ENCODE measurements at places on chromosomes 7 and 10. TPM values are rescaled to one million over a fixed set of nuclear protein-coding genes. Genes with fewer than 3 reads are reported as not detected.
A peak's percentile ranks its signal among the peaks of the same experiment; 100 is the strongest.

GRCh38 chr7:108239501-108240225 lies 109.5 kb upstream of the LAMB4 start:
- no peak overlapping the region for H3K4me3 ChIP-seq
- no peaks in the 10 kb centered on the region for H3K4me1 ChIP-seq
- H3K27ac ChIP-seq = no peak overlapping the region
- no peaks in the 10 kb centered on the region for H3K27me3 ChIP-seq
- no peak for DNase-seq
- H3K36me3 ChIP-seq = no peaks in the 10 kb centered on the region

- no peaks in the 10 kb centered on the region for H3K36me3 ChIP-seq
- no peaks in the 10 kb centered on the region for H3K4me1 ChIP-seq
- no peak overlapping the region for H3K27ac ChIP-seq
- no peak overlapping the region for H3K4me3 ChIP-seq
- H3K27me3 ChIP-seq = no peaks in the 10 kb centered on the region
Observed at GRCh38 chr10:105112862-105113261, 471.8 kb downstream of the SORCS3 start.

GRCh38 chr10:93876381-93876780 lies 17.4 kb upstream of the SLC35G1 start:
- H3K27ac ChIP-seq = no peak overlapping the region
- no peak for DNase-seq
- no peaks in the 10 kb centered on the region for H3K4me1 ChIP-seq
- no peaks in the 10 kb centered on the region for H3K36me3 ChIP-seq

GRCh38 chr10:76543655-76544054 lies 1094.0 kb downstream of the KCNMA1 start:
- no peak overlapping the region for H3K27ac ChIP-seq
- no peaks in the 10 kb centered on the region for H3K36me3 ChIP-seq
- H3K4me3 ChIP-seq = no peak overlapping the region
- no peaks in the 10 kb centered on the region for H3K4me1 ChIP-seq
- H3K27me3 ChIP-seq = no peaks in the 10 kb centered on the region

- no peak for DNase-seq
- no peaks in the 10 kb centered on the region for H3K4me1 ChIP-seq
- H3K27me3 ChIP-seq = no peaks in the 10 kb centered on the region
- no peak overlapping the region for H3K27ac ChIP-seq
Observed at GRCh38 chr7:134927723-134928122, 58.6 kb upstream of the AGBL3 start.

GRCh38 chr10:52346394-52347326 lies 32.6 kb downstream of the DKK1 start:
- no peak overlapping the region for H3K4me3 ChIP-seq
- H3K27ac ChIP-seq = no peak overlapping the region
- no peak for DNase-seq
- H3K36me3 ChIP-seq = no peaks in the 10 kb centered on the region
- H3K27me3 ChIP-seq = no peaks in the 10 kb centered on the region

DNA sequence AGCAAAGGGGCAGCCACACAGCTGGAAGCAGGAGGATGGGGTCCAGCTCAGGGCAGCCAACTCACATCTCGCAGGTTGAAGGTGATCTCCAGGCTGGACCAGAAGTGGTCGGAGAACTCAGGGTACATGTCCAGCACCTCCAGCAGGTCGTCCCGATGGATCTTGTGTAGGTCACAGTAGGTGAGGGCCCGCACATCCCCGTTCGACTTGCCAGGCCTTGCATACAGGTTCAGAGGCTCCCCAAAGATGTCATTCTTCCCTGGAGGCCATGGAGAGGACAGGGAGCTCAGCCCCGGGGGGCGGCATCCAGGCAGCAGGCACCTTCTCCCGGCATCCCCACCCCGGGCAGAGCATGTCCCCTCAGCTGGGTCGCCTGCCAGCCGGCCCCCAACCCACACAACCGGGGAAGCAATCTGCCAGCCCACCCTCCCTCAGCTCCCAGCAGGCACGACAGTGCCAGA lies 29.3 kb downstream of the KCNH2 start:
- H3K27me3 ChIP-seq = peaks cover 32% of the 10 kb centered on the region
- no peaks in the 10 kb centered on the region for H3K36me3 ChIP-seq
- H3K4me3 ChIP-seq = no peak overlapping the region
- no peaks in the 10 kb centered on the region for H3K4me1 ChIP-seq
- DNase-seq = no peak

GRCh38 chr7:116802746-116803152 lies 59.6 kb upstream of the CAPZA2 start:
- no peak overlapping the region for H3K27ac ChIP-seq
- no peaks in the 10 kb centered on the region for H3K4me1 ChIP-seq
- no peaks in the 10 kb centered on the region for H3K27me3 ChIP-seq
- no peak overlapping the region for H3K4me3 ChIP-seq
- DNase-seq = no peak

GRCh38 chr10:32941357-32941756 lies 16.7 kb downstream of the ITGB1 start:
- DNase-seq = no peak
- no peaks in the 10 kb centered on the region for H3K36me3 ChIP-seq
- peaks cover 6% of the 10 kb centered on the region for H3K4me1 ChIP-seq
- H3K4me3 ChIP-seq = no peak overlapping the region
- H3K27me3 ChIP-seq = no peaks in the 10 kb centered on the region

DNA sequence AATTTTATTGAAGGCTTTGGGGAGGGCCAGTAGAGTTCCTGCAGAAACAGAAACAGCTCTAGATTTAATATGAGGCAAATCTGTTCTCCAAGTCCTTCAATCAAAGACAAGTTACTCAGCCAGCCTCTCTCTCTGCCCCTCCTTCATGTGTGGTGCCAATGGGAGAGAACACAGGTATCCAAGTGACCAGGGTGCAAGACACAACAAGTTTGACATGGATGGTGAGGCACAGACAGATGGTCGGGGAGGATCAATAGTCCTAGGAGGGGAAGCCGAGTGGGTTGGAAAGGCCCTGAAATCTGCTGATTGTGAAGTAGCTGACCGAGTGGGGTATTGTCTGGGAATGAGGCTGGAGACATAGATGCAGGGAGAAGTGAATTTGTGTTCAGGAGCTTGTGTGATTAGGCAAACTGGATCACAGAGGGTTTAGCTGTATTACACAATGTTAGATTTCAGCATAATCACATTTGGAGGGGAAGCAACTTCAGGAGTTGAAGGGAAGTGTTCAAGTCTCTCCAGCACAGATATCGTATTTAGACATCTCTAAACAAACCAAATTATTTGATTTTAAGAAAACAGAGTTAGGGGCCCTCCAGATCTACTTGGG lies 1.5 kb downstream of the GIMAP1 start:
- no peaks in the 10 kb centered on the region for H3K27me3 ChIP-seq
- peak overlapping the region; percentile 79 for H3K27ac ChIP-seq
- H3K4me3 ChIP-seq = peak overlapping the region; percentile 80
- peaks cover 46% of the 10 kb centered on the region for H3K4me1 ChIP-seq
- no peak for DNase-seq
- H3K36me3 ChIP-seq = peaks cover 13% of the 10 kb centered on the region

DNA sequence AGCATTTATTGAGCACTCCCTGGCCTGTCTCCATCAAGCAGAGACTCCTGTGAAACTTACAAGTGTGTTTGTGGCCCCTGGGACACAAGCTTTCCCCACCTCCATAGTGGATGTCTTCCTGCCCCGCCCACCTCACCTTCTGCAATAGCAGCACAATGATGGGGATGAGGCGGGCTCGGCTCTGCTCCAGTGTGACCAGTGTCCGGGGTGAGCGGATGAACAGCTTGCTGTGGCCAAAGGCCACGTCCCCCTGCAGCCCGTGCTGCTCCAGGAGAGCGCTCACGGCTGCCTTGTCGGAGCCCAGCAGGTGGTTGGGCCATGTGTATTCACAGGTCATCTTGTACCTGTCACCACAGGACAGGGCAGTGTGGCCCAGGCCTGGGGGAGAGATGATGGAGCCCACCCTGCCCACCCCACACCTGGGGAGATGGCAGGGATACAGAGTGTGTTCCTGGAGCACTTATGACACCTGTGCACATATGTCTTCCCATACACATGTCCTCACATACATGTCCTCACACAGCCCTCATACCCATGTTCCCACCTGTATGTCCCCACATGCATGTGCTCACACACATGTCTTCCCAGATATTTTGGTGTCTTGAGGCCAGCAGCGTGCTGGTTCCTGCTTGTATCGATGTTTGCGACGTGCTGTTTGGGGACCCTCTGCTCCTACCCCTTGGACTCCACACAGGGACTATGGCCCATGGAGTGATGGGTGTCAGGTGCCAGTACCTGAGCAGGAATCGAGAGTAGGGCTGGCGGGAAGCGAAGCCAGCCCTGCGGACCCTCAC lies 12.7 kb downstream of the MYO1G start:
- H3K4me3 ChIP-seq = no peak overlapping the region
- no peak overlapping the region for H3K27ac ChIP-seq
- peaks cover 81% of the 10 kb centered on the region for H3K36me3 ChIP-seq
- peaks cover 6% of the 10 kb centered on the region for H3K4me1 ChIP-seq
- H3K27me3 ChIP-seq = no peaks in the 10 kb centered on the region
- DNase-seq = no peak

DNA sequence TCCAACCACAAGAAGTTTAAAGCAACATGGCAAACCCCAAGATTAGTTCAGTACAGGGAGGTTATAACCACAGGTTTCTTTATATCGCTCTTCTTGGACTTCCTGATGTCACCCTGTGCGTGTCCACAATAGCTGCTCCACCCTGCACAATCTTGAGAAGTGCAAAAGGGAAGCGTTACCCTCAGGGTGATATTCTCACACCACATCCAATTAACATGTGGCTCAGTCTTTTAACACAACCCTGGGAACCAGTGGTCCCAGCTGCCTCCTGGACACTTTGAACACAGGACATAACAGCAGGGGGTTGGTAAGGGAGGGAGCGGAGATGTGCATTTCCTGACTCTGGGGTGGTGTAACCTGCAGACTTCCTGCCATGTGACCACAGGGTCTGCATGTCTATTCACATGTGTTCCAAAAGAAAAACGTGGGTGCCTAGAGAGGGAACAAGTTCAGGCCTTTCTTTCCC lies 64.6 kb downstream of the GSAP start:
- peak; percentile 60 for DNase-seq
- H3K4me3 ChIP-seq = no peak overlapping the region
- H3K4me1 ChIP-seq = peaks cover 60% of the 10 kb centered on the region
- no peaks in the 10 kb centered on the region for H3K27me3 ChIP-seq

GRCh38 chr7:142943706-142944268 lies 4.5 kb downstream of the LLCFC1 start:
- no peak for DNase-seq
- H3K36me3 ChIP-seq = no peaks in the 10 kb centered on the region
- no peaks in the 10 kb centered on the region for H3K27me3 ChIP-seq
- H3K27ac ChIP-seq = no peak overlapping the region

DNA sequence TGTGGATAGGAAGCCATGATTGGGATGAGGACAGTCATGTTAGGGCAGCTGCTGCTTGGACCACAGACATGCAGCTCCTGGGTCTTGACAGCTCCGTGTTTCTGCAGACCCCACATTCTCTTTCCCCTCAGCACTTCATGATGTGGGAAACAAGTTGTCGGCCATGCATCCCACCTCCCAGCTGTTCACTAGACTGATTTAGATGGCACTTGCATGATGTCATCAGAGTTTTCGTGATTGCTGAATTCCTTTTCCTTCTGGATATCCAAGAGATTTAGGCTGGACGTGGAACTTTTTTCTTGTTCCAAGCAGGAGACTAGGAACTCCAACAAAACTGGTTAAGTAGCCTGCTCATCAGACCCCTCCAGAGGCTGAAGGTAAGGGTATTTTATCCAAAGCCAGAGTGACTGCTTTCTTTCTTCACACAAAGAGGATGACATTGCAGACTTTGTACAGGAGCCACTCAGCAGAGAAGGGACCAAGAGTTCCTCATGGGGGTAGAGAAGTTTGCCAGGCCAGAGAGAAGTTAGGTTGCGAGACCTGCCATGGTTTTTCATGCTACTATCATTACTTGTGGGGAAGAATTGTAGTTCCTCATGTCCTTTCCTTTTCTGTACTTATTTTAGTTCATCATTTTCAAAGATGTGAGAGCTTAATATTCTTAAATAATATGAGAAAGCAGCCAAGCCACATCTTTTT lies 117.7 kb upstream of the GJD4 start:
- H3K27me3 ChIP-seq = no peaks in the 10 kb centered on the region
- H3K27ac ChIP-seq = no peak overlapping the region
- no peak overlapping the region for H3K4me3 ChIP-seq
- DNase-seq = no peak

DNA sequence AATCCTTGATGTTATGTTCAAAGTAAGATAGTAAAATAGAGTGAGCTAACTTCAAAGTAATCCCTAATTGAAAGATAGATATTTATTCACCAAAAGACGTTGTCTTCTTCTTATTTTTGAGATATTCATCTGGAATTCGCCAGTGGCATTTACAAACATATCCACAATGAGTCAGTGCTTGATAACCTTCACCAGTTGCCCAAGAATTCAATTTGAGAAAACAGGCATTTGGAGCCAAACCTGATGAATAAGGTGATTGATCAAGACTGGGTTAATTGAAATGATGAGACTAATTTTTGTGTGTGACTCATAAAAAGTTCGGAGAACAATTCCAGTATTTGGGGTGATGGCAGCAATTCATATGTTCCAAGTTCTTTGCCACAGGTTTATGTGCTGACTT lies 344.0 kb downstream of the ARL4A start:
- no peak overlapping the region for H3K27ac ChIP-seq
- no peaks in the 10 kb centered on the region for H3K36me3 ChIP-seq
- H3K4me1 ChIP-seq = no peaks in the 10 kb centered on the region

DNA sequence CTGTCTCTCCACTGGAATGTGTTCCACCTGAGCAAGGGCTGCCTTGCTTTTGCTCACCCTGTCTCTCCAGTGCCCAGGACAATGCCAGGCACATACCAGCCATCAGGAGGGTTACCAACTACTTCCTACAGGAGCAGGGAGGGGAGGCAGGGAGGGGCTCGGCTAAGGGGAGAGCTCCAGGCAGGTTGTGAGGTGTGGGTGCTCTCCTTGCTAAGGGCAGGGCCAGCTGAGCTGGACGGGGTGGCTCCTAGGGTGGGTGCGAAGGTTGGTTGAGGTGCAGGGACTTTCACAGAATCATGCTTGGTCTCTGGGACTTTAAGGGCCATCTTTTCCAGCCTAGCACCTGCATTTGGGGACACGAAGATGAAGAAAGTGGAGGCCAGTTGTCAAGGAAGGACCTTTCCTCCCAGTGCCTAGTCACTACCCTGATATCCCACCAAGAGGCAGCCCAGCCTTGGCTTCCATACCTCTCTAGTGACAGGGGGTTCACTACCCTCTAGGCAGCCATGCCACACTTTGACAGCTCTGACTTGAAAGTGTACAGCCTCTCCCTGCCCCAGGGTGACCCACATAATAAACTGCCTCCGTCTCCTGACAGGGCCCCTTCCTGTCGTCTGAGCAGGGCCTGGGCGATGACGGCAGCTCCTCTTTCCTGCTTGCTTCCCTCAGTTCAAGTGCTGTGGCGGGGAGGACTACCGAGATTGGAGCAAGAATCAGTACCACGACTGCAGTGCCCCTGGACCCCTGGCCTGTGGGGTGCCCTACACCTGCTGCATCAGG lies 46.5 kb downstream of the TSPAN15 start:
- peaks cover 10% of the 10 kb centered on the region for H3K4me1 ChIP-seq
- H3K27ac ChIP-seq = no peak overlapping the region
- H3K4me3 ChIP-seq = no peak overlapping the region
- H3K27me3 ChIP-seq = no peaks in the 10 kb centered on the region

GRCh38 chr7:29400437-29400836 lies 163.2 kb upstream of the PRR15 start:
- peaks cover 4% of the 10 kb centered on the region for H3K36me3 ChIP-seq
- no peak overlapping the region for H3K27ac ChIP-seq
- DNase-seq = no peak
- H3K4me3 ChIP-seq = no peak overlapping the region
- no peaks in the 10 kb centered on the region for H3K27me3 ChIP-seq
- H3K4me1 ChIP-seq = no peaks in the 10 kb centered on the region

Gene LRRC4
- total RNA-seq = 0.18 TPM

Gene ANTXRL
- not detected for total RNA-seq

Gene CCDC136
- total RNA-seq = 14.6 TPM

Gene CPA4
- not detected for total RNA-seq

Gene CPA2
- total RNA-seq = 1.7 TPM

Gene PDCD4
- total RNA-seq = 309 TPM

Gene OR6B1
- total RNA-seq = not detected
